ENCODE measurements at places on chromosomes 6 and 20.

DNA sequence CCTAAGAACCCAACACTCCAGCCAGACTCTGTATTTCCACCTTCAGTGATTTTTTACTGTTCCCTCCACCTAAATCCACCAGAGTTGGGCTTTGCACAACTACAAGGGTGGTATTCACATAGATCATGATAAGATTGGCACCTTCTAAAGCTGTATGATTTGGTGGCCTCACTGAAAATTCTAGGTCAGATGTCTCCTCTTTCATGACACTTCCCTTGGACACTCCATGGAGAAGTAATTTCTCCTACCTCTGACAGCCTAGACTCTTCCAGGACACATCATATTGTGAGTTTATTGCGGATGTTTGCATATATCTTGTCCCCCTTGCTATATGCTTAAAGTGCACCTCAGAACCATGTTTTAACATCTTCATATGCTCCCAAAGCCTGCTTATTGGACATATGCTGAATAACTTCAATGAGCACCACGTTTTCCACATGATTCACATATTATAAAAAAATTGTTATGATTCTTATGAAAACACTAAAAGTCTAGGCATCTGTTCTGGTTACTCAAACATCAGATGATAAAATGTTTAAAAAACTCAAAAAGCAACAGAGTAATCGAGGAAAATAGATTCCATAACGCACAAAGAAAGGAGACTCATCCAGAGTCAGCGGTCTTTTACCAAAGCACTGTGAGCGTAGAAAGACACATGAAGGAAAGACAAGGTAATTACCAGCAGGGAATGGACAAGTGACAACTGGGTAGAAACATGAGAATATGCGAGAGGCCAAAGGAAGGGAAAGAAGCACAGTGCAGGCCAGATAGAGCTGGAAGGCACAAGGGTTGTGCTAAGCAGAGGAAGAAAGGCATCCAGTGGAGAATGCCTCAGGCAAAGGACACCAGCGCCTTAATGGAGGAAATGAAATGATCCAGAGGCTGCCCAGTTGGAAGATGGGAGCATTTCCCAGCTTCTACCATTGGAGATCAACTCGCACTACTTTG lies 46.5 kb downstream of the KIF16B start:
- DNase-seq = no peak

DNA sequence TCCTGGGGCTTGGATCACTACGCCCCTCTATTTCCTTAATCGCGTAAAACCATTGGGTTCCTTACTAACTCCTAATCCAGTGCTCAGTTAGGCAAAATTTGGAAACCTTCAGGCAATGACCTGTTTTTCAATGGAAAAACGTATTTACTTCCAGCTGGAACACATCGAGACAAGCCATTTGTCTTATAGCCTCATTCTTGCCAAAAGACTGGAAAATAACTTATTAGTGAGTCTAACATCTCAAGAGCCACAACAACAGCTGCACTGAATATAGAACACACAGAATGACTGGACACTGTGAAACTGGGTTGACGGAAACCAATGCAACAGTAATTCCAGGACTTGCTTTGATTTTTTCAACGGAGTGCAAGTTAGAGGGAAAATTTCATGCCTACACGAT lies 125.2 kb upstream of the MAP3K7 start:
- DNase-seq = no peak

GRCh38 chr6:19845266-19846041 lies 8.3 kb downstream of the ID4 start:
- DNase-seq = no peak

DNA sequence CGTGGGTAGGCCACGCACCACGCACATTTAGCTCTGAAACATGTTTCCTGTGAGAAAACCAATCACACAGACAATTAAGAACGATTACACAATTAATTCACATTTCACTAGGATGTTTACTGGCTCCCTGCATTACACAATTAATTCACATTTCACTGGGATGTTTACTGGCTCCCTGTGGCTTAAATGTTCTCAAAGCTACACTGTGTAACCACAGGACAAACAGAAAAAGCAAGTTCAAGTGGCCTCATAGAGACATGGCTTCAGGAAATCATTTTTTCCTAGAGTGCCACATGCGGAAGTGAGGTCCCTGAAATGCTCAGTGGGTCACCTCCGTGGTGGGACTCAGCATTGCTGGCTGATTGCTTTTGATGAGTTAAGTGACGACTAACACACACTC lies 61.7 kb upstream of the XRN2 start:
- DNase-seq = no peak

GRCh38 chr6:1832844-1833787 lies 223.4 kb downstream of the FOXC1 start:
- DNase-seq = no peak

DNA sequence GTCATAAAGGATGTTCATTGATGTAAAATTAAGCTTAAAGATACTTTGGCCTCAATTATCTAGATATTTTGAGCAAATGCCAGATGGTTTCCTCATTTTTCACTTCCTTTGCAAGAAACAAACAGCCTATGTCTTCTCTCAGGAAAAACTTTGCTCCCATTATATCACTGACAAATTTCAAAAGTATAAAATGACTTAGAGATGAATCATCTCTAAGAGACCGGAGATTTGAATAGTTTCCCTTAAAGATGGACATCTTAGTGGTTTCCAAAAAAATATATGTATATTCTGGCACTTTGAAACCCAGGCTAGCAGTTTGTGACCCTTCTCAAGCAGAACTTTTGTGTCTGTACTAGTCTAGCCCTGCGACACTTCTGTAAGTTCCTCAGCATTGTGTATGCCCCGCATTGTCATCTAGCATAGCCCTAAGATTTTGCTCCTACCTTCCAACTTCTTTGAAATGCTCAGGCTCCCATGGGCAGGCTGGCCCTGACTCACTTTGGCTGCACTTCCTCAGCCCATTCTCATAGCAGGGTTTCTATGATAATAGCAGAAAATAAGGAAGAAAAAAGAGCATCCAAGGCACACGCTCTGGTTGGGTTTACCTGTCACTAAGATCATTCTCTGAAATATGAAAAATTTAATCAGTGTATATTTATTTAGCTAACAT lies 25.7 kb upstream of the POU3F2 start:
- no peak for DNase-seq

DNA sequence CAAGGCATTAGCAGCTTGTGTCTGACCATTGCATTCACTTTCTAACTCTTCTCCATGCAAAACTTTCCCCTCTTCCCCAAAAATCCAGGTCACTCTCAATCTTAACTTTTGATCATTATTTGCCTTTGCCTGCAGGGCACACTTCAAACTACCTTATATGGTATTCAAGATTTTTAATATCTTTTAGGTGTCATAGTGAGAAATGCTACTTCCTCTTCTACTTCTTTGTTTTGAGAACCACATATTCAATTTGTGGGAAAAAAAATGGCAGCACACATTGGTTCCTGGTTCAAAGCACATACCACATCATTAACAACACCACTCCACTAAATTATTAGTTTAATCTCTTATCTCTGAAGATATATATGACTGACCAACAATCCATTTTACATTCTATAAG lies 1267.0 kb upstream of the CITED2 start:
- no peak for DNase-seq

DNA sequence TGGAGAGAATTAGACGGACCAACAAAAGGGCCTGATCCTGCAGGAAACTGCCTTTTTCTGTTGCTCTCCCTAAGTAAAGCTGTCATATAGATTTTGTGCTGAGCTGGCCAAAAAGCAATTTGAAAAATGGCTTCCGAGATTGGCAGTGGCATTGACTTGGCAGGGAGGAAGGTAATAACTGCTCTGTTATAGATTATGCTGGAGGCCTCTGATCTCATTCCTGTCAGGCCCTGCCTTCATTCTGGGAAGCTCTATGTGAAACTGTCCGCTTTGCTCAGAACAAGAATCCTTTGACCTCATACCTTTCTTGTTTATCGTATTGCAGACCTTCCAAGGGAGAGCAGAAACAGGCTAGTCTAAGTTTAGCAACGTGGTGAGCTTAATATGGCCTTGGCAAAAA lies 234.4 kb downstream of the PHACTR1 start:
- DNase-seq = no peak

GRCh38 chr20:20505554-20505953 lies 137.7 kb downstream of the INSM1 start:
- no peak for DNase-seq

DNA sequence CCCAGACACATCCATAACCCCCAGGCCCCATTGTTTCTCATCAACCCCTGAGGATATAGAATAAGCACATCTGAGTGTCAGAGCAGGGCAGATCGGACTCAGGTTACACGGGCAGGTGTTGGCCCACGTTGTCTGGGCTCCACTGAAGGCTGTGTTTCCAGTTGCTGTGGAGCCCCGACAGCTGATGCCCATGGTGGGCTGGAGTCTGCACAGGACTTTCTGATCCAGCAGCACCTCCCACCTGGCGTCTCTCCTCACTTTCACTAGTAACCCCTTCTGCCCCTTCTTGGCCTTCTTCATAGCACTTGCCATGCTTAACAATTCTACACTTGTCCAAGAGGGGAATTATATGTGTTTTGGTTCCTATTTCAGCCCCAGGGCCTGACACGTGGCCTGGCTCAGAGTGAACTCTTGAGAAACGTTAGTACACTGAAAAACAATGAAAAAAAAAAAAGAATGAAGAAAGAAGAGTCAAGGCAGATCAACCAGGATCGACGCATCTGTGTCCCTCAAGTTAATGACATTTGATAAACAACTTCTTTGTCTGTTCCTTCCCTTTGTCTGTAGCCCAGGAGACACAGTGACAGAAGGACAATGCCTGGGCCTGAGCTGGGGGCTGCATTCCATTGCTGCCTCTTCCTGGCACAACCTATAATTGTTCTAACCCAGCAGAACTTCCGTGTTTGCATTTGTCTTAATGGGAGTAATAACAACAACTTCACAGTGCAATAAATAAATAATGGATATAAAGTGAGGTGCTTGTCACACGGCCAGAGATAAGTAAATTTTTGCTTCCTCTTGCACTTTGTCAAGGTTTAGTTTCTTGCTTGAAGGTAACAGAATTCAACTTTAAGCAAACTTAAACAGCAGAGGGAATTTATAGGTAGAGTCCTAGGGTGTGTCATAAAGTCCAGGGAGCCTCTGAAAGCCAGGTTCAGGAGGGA lies 224.2 kb upstream of the SSTR4 start:
- DNase-seq = no peak

DNA sequence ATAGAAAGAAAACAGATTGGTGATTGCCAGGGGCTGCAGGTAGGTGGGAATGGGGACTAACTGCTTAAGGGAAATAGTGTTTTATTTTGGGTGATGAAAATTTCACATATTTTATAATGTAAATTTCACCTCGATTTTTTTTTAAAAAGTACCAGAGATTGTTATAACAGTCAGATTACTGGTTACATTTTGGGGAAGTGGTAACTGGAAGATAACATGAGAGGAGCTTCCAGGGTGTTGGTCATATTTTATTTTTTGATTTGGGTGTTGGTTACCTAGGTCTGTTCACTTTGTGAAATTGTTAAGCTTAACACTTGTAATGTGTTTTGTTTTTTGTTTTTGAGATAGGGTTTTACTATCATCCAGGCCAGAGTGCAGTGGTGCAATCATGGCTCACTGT lies 17.2 kb upstream of the CRIP3 start:
- no peak for DNase-seq

GRCh38 chr20:18886756-18887155 lies 73.2 kb downstream of the SCP2D1 start:
- DNase-seq = no peak

- DNase-seq = peak; percentile 61
Measured at GRCh38 chr6:73610444-73611275, 43.1 kb downstream of the SLC17A5 start.

DNA sequence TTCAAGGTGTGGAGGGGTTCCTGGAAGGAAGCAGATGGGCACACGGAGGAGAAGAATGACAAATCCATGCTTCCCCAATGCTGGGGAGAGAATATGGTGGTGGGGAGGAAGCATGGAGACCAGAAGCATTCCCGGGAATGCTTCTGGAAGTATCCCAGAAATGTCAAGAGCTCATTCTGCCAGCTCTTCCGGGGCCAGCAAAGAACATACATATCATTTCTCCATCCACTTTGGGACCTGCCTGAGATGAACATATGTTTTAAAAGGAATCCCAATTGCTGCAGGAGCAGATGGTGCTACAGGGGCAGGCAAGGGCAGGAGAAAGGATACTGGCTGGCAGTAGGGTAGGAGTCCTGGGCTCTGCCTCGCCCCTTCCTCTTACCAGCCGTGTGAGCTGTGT lies 37.9 kb upstream of the CCDC167 start:
- DNase-seq = no peak

DNA sequence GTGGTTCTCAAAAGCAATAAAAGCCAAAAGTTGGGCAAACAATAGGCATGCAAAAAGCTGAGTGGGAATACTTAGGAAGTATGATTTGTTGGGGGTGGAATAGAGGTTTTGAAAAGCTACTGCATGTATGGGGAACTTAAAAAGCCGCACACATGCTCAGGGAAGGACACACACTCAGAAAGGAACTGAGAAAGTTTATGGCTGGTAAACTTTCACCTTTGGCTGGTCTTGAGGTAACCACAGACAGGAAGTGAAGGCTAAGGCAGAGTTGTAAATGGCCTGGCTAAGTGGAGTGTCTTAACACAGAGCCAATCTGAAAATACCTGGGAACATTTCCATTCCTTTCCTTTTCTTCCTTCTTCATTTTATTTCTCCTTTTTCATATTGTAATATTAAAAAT lies 134.5 kb upstream of the EXOC2 start:
- DNase-seq = no peak

GRCh38 chr6:161135695-161136591 lies 137.9 kb downstream of the AGPAT4 start:
- no peak for DNase-seq

GRCh38 chr20:4944518-4945313 lies 56.6 kb downstream of the SLC23A2 start:
- DNase-seq = no peak

DNA sequence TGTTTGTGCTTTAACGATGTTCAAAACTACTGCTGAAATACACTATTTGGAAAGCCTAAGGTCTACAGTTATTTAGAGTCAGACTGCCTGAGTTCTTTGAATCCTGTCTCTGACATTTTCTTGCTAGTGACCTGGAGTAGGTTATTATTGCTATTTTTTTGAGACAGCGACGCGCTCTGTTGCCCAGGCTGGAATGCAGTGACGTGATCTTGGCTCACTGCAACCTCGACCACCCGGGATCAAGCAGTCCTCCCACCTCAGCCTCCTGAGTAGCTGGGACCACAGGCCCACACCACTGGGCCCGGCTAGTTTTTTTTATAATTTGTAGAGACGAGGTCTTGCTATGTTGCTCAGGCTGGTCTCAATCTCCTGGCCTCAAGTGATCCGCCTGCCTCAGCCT lies 96.6 kb downstream of the TIAM2 start:
- no peak for DNase-seq

Data from ACHN (cell line).